Kidney tubule cell (primary cell): ENCODE measurements at places on chromosomes 5 and 9.
A peak's percentile ranks its signal among the peaks of the same experiment; 100 is the strongest.

GRCh38 chr9:91562416-91562815 is 138.8 kb upstream of the NFIL3 start:
- no peak for DNase-seq

DNA sequence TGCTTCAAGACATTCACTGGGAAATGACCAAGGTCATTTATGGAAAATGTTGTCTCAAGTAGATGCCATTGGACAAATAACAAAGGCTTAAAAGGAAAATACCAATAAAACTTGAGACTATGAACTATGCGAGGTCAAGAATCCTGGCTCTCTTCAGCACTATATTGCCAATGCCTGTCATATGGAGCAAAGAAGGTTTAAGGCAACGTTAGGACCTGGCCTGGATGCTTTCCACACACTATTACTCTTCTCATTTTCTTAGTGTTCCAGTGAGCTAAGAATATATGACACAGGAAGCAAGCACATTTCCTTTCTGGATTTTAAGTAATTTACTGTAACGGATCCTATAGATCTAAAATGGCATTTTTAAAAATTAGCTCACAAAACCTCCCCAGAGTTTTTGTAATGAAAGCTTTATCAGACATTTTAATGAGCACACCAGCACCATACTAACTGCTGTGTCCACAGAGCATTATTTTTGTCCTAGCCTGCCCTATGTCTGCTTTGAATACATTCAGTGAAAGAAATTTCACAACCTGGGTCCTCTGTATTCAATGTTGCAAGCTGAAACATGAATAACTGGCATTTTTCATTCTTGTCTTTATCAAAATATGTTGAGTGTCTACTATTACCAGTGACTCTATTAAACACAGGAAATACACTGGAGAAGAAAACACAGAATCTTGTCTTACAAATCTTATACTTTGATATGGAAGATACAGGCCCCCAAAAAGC is 315.6 kb downstream of the CETN3 start:
- DNase-seq = no peak

- no peak for DNase-seq
Measured at GRCh38 chr9:125146247-125146646, 2.9 kb upstream of the SCAI start.

GRCh38 chr5:93899026-93899600 is 157.7 kb upstream of the POU5F2 start:
- peak; percentile 7 for DNase-seq

DNA sequence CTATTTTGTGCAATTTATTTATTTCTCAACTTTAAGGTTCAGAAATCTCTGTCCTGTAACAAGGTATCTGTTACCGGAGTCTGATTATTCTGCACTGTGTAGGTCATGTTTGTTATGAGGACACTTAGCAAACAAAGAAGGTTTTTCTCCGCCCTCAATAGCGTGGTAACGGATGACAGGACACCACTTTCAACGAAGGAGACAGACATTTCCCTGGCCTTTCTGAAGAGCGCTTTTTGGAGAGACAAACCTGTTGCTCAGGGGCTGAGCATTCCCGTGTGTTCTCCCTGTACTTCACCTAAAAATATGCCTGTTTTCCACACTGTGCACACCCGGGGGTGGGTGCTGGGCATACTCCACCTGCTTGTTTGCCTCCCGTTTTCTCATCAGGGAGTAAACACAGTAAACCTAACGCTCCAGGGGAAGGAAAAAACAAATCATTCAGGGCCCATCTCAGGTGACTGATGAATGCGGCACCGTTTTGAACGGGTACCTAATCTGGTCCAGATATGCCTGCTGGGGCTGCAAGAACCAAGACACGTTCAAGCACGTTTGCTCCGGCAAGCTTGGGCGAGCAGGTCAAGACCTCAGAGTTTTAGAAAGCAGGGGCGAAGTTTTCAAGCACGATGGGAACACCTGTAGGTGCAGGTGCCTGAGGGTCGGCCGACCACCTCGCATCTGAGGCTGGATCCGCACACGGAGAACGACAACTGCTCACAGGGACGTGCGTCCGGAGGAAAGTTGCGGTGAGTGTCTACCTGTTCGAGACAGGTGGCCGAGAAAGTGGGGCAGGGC is 859 bp downstream of the RETREG1 start:
- DNase-seq = peak; percentile 23

GRCh38 chr5:178996156-178996555 is 1.0 kb upstream of the GRM6 start:
- DNase-seq = no peak

DNA sequence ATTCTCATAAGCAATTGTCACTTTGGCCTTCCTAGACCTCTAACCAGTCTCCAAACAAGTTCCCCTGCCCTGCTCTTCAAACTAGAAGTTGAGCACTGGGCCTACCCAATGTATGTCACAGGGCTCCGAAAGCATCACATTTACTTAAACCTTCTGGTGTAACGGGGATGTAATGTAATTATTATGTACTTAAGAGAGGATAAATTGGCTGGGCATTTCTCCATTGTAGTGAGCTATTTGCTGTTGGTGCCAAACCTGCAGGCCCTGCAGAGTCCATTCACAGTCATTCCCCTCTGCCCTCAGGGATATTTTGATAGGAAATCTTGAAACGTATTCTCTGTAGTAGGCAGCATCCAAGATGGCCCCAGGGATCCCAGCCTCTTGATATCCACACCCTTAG is 64.2 kb upstream of the GNE start:
- no peak for DNase-seq

DNA sequence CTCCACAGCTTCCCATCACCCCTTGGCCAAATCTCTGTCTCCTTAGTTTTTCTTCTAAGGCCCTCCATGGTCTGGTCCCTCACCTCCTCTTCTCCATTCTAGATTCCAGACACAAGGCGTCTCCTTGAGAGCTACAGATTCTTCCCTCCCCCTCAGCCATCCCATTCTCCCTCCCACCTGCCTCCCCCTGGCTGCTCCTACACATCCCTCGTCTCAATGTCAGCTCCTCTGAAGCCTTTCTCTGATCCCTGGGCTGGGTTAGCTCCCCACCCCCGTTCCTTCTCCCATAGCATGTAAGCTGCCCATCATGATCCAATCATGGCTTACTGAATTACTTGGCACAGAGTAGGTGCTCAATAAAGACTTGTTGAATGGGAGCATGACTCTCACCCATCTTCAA is 69.0 kb downstream of the ANKH start:
- no peak for DNase-seq

DNA sequence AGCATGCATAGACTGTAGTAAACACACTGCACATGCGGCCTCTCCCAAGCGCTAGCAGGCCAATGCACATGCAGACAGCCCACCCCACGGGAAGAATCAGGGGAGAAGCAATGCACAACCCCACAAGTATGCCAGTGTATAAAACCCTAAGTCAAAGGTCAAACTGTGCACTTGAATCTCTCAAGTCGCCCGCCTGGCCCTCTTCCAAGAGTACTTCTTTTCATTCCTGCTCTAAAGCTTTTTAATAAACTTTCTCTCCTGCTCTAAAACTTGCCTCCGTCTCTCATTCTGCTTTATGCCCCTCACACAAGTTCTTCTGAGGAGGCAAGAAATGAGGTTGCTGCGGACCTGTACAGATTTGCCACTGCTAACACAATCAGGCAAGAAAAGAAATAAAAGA is 50.4 kb downstream of the PTPDC1 start:
- no peak for DNase-seq

DNA sequence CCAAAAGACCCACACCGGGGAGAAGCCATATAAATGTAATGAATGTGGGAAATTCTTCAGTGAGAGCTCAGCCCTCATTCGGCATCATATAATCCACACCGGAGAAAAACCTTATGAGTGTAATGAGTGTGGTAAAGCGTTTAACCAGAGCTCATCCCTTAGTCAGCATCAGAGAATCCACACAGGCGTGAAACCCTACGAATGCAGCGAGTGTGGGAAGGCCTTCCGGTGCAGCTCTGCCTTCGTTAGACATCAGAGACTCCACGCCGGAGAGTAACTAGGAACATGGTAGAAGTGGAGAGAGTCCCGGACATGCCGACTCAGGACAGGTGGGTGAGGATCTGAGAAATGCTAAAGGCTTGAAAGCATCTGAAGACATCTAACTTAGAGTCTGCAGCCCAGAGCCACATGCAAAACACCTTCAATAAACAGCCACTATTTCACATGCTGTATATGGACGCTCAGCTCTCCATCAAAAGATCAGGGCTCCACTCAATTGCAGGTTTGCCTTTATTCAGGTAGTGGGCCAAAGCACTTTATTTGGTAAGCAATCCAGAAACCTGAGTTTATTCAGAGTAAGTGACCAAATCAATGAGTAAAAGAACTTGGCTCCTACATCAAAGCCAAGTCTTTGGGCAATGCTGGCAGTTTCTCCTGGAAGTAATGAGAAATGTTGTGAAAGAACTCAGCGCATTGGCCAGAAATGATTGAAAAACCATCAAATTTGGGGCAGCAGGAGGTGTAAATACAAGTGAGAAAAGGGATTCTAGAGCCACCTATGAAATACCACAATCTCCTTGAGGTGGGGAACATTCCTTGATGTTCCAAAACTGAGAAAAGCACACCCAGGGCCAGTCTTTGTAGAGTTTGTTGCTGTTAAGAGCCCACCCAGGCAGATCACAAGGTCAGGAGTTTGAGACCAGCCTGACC is 6.0 kb downstream of the RPL12 start:
- peak; percentile 23 for DNase-seq

DNA sequence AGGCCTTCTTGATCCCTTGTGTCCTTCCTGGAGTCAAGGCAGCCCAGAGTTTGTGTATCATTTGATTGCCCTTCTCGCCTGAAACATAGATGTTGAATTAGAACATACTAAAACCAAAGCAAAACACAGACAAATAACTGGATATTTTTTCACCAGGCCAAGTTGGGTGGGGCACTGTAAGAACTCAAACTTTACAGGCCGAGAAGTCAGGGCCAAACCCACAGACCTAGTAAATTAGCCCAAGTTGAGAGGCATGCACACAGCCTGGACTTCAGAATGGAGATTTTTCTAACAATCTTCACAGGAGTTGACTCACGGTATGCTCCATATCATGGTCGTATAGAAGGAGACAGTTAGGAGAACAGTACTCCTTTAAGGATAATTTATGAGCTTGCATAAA is 121.7 kb downstream of the PIK3R1 start:
- DNase-seq = no peak

GRCh38 chr9:94950579-94951323 is 224.3 kb downstream of the AOPEP start:
- peak; percentile 49 for DNase-seq

GRCh38 chr5:74895906-74896305 is 29.7 kb upstream of the FAM169A start:
- DNase-seq = peak; percentile 89

GRCh38 chr9:94176608-94177007 is 82.5 kb upstream of the ZNF169 start:
- no peak for DNase-seq

DNA sequence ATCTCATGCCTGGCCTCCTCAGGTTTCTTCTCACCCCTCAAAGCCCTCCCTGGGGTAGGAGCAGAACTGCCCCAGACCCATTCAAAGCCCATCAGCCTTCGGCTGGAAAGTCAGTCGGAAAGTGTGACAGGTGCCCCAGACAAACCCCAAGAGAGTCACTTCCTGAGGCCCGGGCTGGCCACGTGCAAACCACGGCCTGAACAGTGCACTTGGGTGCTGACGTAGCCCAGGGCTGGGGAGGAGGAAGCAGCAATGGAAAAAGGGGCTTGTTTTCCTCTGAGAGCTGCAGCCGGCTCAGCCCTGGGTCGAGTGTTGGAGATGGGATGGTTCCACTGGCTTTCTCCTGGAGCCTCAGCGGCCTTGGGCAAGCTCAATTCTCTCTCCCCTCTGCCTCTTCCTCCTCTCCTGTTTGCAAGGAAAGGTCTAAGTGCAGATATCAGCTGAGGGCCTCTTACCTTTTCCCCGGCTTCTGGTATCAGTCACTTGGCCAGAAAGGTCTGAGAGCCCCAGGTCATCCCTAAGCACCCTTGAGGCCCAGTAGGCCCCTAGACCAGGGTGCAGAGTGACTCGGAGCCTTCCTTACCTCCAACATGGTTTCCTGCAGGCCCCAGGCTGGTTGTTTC is 5.9 kb upstream of the EGR1 start:
- no peak for DNase-seq

GRCh38 chr5:104048231-104048630 is 485.6 kb upstream of the NUDT12 start:
- no peak for DNase-seq

GRCh38 chr5:39857041-39857440 is 432.3 kb upstream of the DAB2 start:
- DNase-seq = no peak

DNA sequence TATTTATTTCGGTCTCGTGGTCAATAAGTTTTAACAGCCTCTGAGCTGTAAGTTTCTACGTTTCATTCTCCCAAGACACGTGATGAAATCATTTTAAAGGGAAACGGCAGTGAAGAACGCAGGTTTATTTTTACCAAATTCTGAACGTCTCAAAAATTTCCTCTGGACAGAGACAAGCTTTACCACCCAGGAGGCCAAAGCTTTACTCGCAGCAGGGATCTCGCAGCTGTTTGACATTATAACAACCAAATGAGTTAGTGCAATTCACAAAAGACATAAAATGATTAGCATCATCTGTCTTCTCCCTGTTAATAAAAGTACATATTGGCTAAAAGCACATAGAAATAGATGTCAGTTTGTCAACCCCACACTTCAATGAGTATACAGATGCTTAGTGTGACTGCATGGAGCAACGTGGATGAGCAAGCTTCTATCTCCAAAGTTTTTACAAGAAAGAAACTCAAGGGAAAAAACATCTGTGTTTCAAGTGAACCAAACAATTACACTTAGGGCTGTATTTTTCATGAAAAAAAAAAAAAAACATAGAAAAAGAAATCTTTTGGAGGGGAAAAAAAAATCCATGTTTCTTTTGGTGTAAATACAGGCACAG is 2.5 kb downstream of the SEMA5A start:
- no peak for DNase-seq

DNA sequence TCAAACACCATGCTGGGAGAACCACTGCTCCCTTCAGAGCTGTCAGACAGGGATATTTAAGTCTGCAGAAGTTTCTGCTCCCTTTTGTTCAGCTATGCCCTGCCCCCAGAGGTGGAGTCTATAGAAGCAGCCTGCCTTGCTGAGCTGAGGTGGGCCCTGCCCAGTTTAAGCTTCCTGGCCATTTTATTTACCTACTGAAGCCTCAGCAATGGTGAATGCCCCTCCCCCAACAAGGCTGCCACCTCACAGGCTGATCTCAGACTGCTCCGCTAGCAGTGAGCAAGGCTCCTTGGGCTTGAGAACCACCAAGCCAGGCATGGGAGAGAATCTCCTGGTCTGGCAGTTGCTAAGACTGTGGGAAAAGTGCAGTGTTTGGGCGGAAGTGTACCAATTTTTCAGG is 205.5 kb upstream of the PTGER4 start:
- no peak for DNase-seq

GRCh38 chr9:36808251-36808650 is 225.8 kb downstream of the PAX5 start:
- DNase-seq = no peak
